ENCODE measurements at places on chromosomes 16 and 17. TPM values are rescaled to one million over a fixed set of nuclear protein-coding genes. Genes with fewer than 3 reads are reported as not detected.

- peaks cover 63% of the 10 kb centered on the region for H3K36me3 ChIP-seq
- peak; percentile 48 for DNase-seq
- H3K27me3 ChIP-seq = no peaks in the 10 kb centered on the region
- H3K4me1 ChIP-seq = peaks cover 23% of the 10 kb centered on the region
These were observed 28.8 kb downstream of the IST1 start for GRCh38 chr16:71923941-71924690.

- no peak for DNase-seq
- H3K36me3 ChIP-seq = no peaks in the 10 kb centered on the region
- H3K27me3 ChIP-seq = no peaks in the 10 kb centered on the region
- no peak overlapping the region for H3K27ac ChIP-seq
These were observed 414.0 kb downstream of the SOX9 start for GRCh38 chr17:72534776-72535175.

DNA sequence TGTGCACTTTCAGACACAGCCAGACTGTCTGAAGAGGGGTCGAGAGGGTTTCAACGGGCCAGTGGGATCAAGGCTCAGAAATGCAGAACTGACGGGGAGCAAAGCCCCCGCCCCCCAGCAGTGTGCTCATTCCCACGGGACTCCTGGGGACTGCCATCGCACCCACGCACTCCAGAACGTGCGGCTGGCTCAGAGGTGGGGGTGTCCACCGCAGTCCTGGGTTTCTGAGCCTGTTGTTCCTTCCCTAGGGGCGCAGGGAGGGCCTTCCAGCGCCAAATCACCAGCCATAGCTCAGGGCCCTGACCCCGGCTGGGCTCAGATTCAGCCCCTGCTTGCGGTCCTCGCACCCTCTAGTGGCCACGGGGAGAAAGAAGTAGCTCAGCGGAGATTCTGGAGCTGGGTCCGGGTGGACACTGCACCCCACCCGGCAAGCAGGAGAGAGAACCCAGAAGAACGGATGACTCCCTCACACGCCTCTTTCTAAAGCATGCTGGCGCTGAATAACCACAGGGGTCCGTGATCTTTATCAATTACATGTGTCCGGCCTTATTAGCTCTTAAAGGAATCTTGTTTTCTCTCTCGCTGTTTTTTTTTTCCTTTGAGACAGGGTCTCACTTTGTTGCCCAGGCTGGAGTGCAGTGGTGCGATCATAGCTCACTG lies 45.0 kb upstream of the USP7 start:
- H3K36me3 ChIP-seq = no peaks in the 10 kb centered on the region
- H3K4me3 ChIP-seq = peak overlapping the region; percentile 42
- DNase-seq = peak; percentile 65
- no peak overlapping the region for H3K27ac ChIP-seq
- H3K27me3 ChIP-seq = no peaks in the 10 kb centered on the region

- H3K27me3 ChIP-seq = no peaks in the 10 kb centered on the region
- no peak for DNase-seq
These were observed 3.1 kb upstream of the EXOC7 start for GRCh38 chr17:76106703-76107102.

DNA sequence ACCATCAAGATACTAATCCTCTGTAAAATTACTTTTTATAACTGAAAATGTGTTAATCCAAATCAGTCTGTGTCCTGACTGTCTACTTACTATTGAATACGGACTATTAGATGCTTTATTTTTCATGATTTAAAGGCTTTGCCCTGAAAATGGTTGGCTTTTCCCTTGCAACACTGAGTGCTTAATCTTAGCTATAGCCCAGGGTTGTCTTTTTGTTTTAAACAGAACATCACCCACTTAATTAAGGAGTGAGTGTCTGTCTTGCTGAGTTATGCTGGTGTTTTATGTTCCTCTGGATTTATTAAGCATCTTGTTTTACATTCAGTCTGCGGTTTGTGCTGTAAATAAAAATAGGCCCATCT lies 11.0 kb downstream of the FTO start:
- H3K36me3 ChIP-seq = no peaks in the 10 kb centered on the region
- no peak overlapping the region for H3K4me3 ChIP-seq
- no peaks in the 10 kb centered on the region for H3K4me1 ChIP-seq
- no peak for DNase-seq
- no peaks in the 10 kb centered on the region for H3K27me3 ChIP-seq
- H3K27ac ChIP-seq = no peak overlapping the region

DNA sequence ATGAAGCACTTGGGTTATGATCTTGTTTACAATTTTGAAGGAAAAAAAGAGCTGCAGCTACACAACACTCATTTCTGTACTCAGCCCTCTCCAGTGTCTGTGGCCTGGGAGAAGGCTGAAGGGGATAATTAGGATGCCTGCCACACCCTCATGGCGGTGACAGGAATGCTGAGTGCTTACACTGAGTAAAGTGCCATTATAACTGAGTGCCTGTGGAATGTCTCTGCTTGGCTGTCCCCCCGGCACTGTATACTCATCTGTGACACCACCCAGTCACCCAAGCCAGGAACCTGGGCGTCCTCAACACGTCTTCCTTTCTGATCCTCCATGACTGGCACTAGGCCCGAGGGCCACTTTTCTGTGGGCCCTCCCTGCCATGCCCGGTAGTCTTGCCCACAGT lies 3.5 kb upstream of the MRPL38 start:
- H3K4me1 ChIP-seq = peaks cover 10% of the 10 kb centered on the region
- H3K4me3 ChIP-seq = no peak overlapping the region
- DNase-seq = no peak

DNA sequence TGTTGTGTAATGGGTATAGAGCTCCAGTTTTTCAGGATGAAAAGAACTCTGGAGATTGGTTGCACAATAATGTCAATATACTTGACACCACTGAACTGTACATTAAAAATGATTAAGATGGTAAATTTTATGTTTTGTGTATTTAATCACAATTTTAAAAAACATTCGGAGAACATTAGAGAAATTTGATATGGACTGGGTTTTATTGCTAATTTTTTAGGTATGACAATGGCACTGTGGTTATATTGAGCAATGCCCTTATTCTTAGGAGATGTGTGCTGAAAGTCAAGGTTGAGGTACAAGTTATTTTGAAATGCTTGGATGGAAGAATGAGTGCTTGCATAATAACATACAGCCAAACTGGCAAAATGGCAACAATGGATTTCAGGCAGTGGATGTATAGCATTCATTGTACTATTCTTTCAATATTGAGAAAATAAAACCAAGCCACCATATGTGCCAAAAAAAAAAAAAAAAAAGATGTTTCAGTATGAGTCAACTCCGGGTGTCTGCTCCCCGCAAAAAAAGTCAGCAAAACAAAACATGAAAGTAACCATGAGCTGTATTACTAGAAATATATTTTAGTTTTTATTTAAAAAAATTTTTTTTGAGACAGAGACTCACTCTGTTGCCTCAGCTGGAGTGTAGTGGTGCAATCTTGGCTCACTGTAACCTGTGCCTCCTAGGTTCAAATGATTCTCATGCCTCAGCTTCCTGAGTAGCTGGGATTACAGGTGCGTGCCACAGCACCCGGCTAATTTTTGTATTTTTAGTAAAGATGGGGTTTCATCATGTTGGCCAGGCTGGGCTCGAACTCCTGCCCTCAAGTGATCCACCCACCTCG lies 19.8 kb downstream of the HOXB1 start:
- H3K4me1 ChIP-seq = peaks cover 26% of the 10 kb centered on the region
- no peaks in the 10 kb centered on the region for H3K36me3 ChIP-seq
- no peak overlapping the region for H3K4me3 ChIP-seq
- no peaks in the 10 kb centered on the region for H3K27me3 ChIP-seq

DNA sequence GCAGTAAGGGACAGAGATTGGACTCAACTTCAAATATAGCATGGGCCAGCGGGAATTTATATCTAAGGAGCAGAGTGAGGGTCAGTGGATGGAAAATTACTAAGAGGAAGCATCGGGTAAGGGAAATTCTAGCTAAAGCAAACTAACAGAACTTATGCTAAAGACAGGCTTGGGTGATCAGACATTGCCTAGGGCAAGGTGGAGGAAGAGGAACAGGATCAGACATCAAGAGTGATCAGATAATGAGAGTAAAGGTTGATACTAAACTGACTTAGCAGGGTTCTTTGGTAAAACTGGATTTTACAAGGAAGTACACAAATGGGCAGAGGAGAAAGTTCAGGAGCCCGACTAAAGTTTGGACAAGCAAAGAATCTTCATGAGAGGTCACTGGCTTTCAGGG lies 86.3 kb upstream of the TOM1L1 start:
- H3K4me1 ChIP-seq = no peaks in the 10 kb centered on the region
- H3K27ac ChIP-seq = no peak overlapping the region
- DNase-seq = no peak

DNA sequence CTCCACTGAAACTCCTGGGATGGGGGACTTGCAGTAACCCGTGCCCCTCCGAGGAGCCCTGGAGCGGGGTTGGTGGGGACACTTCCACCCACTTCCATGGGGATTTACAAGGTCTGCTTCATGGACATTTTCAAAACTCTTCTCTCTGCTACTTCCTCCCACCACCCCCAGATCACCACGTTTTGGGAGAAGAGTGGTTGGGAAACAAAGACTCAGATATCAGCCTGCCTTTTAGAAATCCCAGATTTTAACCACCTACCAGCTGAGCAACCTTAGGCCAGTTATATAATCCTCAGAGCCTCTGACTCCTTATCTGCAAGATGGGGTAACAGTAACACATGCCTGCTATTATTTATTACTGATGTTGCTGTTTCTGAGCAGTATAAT lies 184.8 kb downstream of the CCDC182 start:
- no peak overlapping the region for H3K27ac ChIP-seq
- no peak overlapping the region for H3K4me3 ChIP-seq
- peaks cover 17% of the 10 kb centered on the region for H3K4me1 ChIP-seq
- no peak for DNase-seq
- no peaks in the 10 kb centered on the region for H3K27me3 ChIP-seq

- peak; percentile 86 for DNase-seq
- no peaks in the 10 kb centered on the region for H3K36me3 ChIP-seq
- peak overlapping the region; percentile 24 for H3K27ac ChIP-seq
- H3K27me3 ChIP-seq = no peaks in the 10 kb centered on the region
- H3K4me3 ChIP-seq = no peak overlapping the region
These were observed 87.7 kb downstream of the MRM3 start for GRCh38 chr17:869567-870525.

GRCh38 chr17:55774846-55775271 lies 24.0 kb downstream of the PCTP start:
- DNase-seq = no peak
- no peak overlapping the region for H3K27ac ChIP-seq
- H3K4me1 ChIP-seq = peaks cover 4% of the 10 kb centered on the region

DNA sequence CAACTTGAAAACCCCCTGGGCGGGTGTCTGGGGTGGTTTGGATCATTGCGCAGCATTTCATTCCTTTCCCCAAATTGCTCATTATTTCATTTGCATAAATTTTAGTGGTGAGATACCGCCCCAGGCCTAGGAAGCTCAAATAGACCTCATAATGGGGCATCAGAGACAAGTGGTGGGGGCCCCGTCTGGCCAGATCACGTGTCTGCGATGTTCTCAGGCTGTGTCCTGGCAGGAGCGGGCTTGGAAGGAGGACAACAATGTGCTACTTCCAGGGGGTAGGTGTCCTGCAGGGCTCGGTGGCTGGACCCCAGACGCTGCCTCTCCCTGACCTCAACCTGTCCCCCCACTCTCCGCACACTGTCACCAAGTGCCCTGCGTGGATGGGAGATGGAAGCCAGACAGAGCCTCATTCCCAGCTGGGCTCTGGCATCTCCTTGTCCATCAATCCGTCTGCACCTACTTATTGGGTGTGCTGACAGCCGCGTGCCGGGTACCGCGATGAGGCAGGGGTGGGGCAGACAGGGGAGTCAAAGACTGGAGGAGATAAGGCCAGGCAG lies 116.9 kb downstream of the NTN1 start:
- no peaks in the 10 kb centered on the region for H3K4me1 ChIP-seq
- no peak for DNase-seq
- H3K27ac ChIP-seq = no peak overlapping the region
- H3K27me3 ChIP-seq = no peaks in the 10 kb centered on the region

RGS11 gene
- 1.2 TPM for total RNA-seq

NDUFAF8 gene
- 125 TPM for total RNA-seq
